ENCODE measurements at places on chromosomes 1 and 21. TPM values are rescaled to one million over a fixed set of nuclear protein-coding genes. Genes with fewer than 3 reads are reported as not detected.

DNA sequence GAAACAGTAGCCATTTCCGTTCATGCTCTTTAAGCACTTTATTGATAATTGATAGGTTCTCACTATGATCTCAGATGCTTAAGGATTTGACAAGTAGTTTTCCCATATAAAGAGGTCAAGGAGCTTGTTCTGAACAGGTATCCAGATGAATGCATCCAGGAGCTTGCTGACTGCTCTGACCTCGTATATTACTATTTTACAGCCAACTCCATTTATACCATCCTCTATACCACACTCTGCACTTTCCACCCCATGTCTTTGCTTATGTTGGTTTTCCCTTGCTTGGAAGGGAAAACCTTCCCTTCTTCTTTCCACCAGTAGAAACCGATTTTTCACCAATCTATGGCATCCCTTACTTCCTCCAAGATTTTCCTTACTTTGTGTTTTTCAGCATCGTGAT is 107.2 kb downstream of the LHX9 start:
- H3K27ac ChIP-seq: no peak overlapping the region
- H3K4me3 ChIP-seq: no peak overlapping the region
- no peaks in the 10 kb centered on the region for H3K4me1 ChIP-seq
- no peaks in the 10 kb centered on the region for H3K27me3 ChIP-seq
- DNase-seq: no peak

- no peak overlapping the region for H3K4me3 ChIP-seq
- H3K27ac ChIP-seq: no peak overlapping the region
- no peaks in the 10 kb centered on the region for H3K36me3 ChIP-seq
Measured at GRCh38 chr1:28118640-28119307, 30.4 kb upstream of the EYA3 start.

DNA sequence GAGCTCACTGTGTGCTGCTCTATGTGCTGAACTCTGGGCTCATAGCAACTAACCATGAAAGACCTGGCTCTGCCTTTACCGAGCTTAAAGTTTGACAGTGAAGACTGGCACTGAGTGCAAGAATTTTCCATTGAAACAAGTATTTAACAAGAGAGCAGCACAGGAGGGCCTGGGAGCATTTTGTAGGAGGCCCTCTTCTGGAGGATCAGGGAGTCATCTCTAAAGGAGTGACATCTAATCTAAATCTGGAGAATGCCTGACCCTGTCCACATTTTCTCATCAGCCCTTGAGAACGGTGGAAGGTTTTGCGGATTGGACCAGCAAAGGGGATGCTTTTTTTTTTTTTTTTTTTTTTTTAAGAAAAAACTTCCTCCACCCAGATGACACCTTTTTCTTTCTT is 150.8 kb downstream of the ROR1 start:
- H3K27me3 ChIP-seq: no peaks in the 10 kb centered on the region
- H3K36me3 ChIP-seq: no peaks in the 10 kb centered on the region
- peak overlapping the region; percentile 88 for H3K27ac ChIP-seq
- H3K4me1 ChIP-seq: peaks cover 5% of the 10 kb centered on the region
- DNase-seq: no peak
- no peak overlapping the region for H3K4me3 ChIP-seq

DNA sequence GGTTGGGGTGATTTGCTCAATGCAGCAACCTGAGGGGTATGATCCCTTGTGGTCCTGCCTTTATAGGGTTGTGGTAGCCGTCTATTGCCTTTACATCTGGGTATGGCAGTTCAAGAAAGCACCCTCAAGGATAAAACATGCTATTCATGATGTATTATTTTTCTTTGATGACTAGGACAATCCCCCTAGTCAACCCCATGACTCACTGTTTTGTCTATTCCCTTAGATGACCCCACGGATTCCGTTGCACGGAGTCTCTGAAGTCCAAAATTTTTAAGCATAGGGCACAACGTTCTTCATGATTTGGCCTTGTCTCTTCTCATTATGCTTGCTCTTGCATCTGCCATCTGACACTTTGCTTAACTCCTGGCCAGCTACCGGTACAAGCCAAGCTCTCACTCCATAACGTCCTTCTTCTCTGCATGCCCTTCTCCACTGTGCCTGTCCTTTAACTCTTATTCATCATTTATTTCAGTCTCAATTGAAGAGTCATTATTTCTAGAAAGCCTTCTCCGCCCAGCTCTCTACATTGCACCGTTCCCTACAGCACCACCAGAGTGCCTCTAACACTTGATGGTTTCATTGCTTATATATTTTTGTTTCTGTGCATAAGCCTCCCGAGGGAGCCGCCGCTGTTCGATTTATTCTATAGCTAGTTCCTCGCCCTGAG is 838 bp upstream of the DISP1 start:
- peak overlapping the region; percentile 78 for H3K4me3 ChIP-seq
- peak overlapping the region; percentile 97 for H3K27ac ChIP-seq
- DNase-seq: no peak
- no peaks in the 10 kb centered on the region for H3K36me3 ChIP-seq

- no peaks in the 10 kb centered on the region for H3K4me1 ChIP-seq
- no peak for DNase-seq
- H3K4me3 ChIP-seq: no peak overlapping the region
Measured at GRCh38 chr1:97108179-97108578, 386.6 kb downstream of the PTBP2 start.

DNA sequence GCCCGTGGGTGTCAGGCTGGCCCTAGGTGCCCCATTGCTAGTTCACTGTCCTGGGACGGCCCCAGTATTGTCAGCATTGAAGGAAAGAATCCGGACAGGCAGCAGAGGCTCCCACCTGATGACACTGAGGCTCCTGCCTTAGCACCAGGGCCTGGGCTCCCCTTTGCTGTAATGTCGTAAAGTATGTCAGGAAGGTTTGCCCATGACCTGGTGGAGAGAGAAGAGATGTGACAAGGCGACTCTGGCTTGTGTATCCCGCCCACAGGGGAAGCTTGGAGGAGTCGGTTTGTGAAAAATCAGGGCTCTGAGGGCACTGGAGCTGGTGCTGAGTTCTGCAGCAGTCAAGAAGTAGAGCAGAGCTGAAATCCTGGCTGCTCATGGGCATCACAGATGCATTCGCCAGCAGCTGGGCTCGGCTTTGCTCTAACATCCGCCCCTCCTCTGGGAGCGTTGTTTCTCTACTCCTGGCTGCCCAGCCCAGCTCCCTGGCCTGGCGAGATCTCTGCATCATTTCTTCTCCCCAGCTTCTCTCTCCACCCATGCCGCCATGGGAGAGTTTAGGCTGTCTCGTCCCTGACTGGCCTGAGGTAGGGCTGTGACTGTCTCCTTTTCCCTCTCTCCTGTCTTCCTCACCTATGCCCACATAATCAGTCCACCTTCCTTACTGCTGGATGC is 74.1 kb downstream of the ADARB1 start:
- H3K4me1 ChIP-seq: peaks cover 21% of the 10 kb centered on the region
- H3K27me3 ChIP-seq: no peaks in the 10 kb centered on the region
- H3K36me3 ChIP-seq: peaks cover 3% of the 10 kb centered on the region
- H3K27ac ChIP-seq: no peak overlapping the region
- H3K4me3 ChIP-seq: no peak overlapping the region

SLC2A5 gene
- polyA plus RNA-seq: 0.86 TPM

MEX3A gene
- 0.15 TPM for polyA plus RNA-seq

PLA2G2D gene
- not detected for polyA plus RNA-seq

SLC16A1 gene
- 60.5 TPM for polyA plus RNA-seq

OR10Z1 gene
- polyA plus RNA-seq: not detected

Measured in heart left ventricle (tissue), 16 donors.